ENCODE measurements at places on chromosomes 11 and 22. TPM values are rescaled to one million over a fixed set of nuclear protein-coding genes. Genes with fewer than 3 reads are reported as not detected.

GRCh38 chr11:73810637-73811036 is 23.0 kb downstream of the MRPL48 start:
- no peak overlapping the region for H3K4me3 ChIP-seq
- H3K4me1 ChIP-seq = peaks cover 8% of the 10 kb centered on the region
- peaks cover 12% of the 10 kb centered on the region for H3K36me3 ChIP-seq
- no peaks in the 10 kb centered on the region for H3K27me3 ChIP-seq
- DNase-seq = no peak

DNA sequence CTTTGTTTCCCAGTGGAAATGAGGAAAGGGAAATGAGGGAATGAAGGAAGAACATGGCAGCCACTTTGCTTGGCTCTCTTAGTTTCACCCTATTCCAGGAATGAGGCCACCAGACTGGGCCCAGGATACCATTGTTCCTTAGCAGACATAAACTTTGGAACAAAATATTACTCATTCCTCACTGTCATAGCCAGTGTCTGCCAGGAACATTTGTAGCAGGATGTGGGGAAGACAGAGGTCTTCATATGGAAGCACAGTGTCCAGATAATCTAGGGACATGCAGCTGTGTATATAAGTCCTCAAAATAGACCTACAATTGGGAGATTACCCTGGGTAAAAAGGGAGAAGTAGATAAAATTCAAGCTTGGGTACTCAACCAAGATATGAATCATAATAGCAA is 15.2 kb upstream of the FUT4 start:
- H3K27ac ChIP-seq = no peak overlapping the region
- no peaks in the 10 kb centered on the region for H3K4me1 ChIP-seq
- H3K4me3 ChIP-seq = no peak overlapping the region
- H3K36me3 ChIP-seq = no peaks in the 10 kb centered on the region
- peaks cover 14% of the 10 kb centered on the region for H3K27me3 ChIP-seq

GRCh38 chr22:24389680-24390079 is 37.7 kb upstream of the ADORA2A start:
- peaks cover 18% of the 10 kb centered on the region for H3K4me1 ChIP-seq
- H3K27ac ChIP-seq = no peak overlapping the region
- H3K36me3 ChIP-seq = peaks cover 3% of the 10 kb centered on the region
- no peaks in the 10 kb centered on the region for H3K27me3 ChIP-seq
- no peak for DNase-seq
- H3K4me3 ChIP-seq = no peak overlapping the region

- H3K4me3 ChIP-seq = no peak overlapping the region
- peak; percentile 76 for DNase-seq
- H3K4me1 ChIP-seq = peaks cover 55% of the 10 kb centered on the region
Observed at GRCh38 chr11:4072668-4073285, 21.8 kb upstream of the RRM1 start.

DNA sequence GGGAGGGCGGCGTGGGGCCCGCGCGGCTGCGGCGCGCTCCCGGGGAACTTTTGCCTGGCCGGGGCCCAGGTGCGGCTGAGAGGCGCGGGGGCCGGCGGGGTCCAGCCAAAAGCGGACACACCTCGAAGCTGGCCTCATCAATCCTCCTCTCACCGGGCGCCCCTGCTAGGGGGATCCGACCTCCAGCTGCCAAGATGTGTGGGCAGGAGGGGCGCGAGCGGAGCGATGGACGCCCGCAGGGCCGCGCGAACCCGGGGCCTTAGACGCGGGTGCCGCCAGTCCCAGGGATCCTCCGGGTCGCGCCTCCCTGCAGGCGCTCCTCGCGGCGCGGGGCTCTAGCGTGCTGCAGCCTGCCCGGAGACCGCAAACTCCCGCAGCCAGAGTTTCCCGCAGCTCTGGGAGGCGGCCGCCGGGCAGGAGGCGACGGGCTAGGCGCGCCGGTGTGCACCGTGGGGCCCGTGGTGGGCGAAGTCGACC is 785 bp downstream of the IGSF9B start:
- H3K27ac ChIP-seq = no peak overlapping the region
- H3K36me3 ChIP-seq = no peaks in the 10 kb centered on the region
- no peak for DNase-seq

Gene FBLN1
- not detected for total RNA-seq

Gene TLCD5
- total RNA-seq = 0.80 TPM

Gene PNPLA5
- not detected for total RNA-seq

DNA sequence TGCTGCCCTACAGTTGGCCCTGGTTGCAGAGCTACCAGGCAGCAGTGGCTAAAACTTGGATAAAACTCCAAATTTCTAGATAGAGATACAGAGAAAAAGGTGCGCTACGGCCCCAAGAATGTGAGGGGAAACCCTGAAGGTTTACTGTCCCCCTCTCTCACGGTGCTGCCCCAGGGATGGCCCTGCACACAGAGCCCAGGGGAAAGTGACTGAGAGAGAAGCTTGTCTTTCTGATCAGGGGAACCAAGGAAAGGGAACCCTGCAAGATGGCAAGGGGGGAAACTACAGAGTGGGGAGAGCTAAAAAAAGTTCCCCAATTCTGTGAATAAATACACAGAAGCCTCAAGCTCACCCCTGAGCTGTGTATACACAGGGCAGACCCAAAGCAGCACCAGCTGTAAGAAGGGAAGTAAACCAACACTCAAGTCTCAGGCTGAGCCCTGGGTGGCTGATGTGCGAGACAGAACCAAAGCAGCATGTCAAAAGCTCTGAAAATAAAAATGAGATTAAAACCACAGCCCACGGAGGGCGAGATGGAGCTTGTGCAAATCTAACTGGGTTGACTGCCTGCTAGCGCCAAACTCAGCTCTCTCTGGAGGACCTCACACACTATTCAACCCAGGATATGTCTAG is 22.1 kb downstream of the GNB1L start:
- no peak overlapping the region for H3K4me3 ChIP-seq
- no peaks in the 10 kb centered on the region for H3K36me3 ChIP-seq
- H3K4me1 ChIP-seq = peaks cover 28% of the 10 kb centered on the region
- no peaks in the 10 kb centered on the region for H3K27me3 ChIP-seq
- H3K27ac ChIP-seq = no peak overlapping the region

- no peaks in the 10 kb centered on the region for H3K4me1 ChIP-seq
- H3K36me3 ChIP-seq = no peaks in the 10 kb centered on the region
- H3K4me3 ChIP-seq = no peak overlapping the region
- H3K27ac ChIP-seq = no peak overlapping the region
- no peak for DNase-seq
Observed at GRCh38 chr22:26045860-26046259, 123.4 kb upstream of the SEZ6L start.

DNA sequence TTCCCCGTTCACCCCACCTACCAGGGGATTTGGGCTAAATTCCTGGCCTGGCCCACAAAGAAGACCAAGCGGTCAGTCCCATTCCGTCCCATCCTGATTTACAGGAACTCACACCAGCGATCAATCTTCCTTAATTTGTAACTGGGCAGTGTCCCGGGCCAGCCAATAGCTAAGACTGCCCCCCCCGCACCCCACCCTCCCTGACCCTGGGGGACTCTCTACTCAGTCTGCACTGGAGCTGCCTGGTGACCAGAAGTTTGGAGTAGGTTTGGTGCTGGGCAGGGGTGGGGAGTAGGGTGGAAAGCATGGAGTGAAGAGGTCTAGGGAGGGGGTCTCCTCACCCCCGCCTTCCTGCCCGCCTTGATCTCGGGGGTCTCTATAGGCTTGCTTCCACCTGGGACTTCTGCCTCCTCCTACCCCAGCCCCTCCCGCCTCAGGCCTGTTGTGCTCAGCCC is at the start of gene SERPING1:
Gene SERPING1, plus strand, starts transcription at position 225 of the 455 bp plus-strand sequence. CDS start 586 bp downstream, outside the sequence.
- H3K27ac ChIP-seq = no peak within 1 kb of the TSS
- no peak within 1 kb of the TSS for H3K4me3 ChIP-seq
- H3K27me3 ChIP-seq = peaks cover 31% of the 10 kb centered on the region
- no peaks in the 10 kb centered on the region for H3K36me3 ChIP-seq

Gene NAA40
- total RNA-seq = 28.0 TPM

Gene GRIA4
- total RNA-seq = not detected

Gene FXYD6
- not detected for total RNA-seq
